ENCODE measurements at places on chromosomes 7 and 10.

- peak; percentile 23 for DNase-seq
- H3K27me3 ChIP-seq = no peaks in the 10 kb centered on the region
- peak overlapping the region; percentile 14 for H3K27ac ChIP-seq
- no peaks in the 10 kb centered on the region for H3K36me3 ChIP-seq
Measured at GRCh38 chr7:127873715-127874636, 157.3 kb downstream of the LRRC4 start.

DNA sequence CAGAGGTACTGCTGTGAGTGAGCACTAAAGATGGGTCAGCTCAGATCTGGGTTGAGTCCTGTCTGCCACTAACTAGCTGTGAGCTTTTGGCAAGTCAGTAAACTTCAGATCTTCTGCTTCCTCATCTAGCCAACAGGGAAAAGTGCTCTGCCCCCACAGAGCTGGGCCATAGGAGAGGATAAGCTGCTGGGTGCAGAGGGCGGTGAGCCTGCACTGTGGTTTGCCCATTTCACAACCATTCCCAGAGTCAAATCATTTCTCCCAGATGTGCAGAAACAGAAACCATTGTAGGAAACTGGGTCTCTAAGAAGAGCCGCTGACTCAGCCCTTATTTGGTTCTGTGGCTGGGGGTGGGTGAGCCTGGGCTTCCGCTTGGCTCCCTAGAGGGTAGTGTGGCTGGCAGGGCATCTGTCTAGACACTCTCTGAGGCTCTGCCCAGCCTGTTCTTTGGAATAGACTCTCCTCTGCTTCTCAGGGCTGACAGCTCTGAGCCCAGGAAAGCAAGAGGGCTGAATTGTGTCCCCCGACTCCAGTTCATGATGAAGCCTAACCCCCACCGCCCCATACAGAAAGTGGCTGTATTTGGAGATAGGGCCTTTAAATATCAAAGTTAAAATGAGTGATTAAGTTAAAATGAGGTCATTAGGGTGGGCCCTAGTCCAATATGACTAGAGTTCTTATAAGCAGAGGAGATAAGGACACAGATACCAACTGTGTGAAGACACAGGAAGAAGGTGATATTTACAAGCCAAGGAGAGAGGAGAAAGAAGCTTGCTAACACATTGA lies 29.5 kb upstream of the ARHGAP22 start:
- peaks cover 16% of the 10 kb centered on the region for H3K4me1 ChIP-seq
- H3K4me3 ChIP-seq = peak overlapping the region; percentile 43
- H3K27ac ChIP-seq = no peak overlapping the region
- DNase-seq = peak; percentile 44

GRCh38 chr7:101172005-101172853 lies 6.9 kb upstream of the VGF start:
- peaks cover 67% of the 10 kb centered on the region for H3K4me1 ChIP-seq
- H3K36me3 ChIP-seq = no peaks in the 10 kb centered on the region
- H3K27me3 ChIP-seq = peaks cover 96% of the 10 kb centered on the region
- no peak for DNase-seq

DNA sequence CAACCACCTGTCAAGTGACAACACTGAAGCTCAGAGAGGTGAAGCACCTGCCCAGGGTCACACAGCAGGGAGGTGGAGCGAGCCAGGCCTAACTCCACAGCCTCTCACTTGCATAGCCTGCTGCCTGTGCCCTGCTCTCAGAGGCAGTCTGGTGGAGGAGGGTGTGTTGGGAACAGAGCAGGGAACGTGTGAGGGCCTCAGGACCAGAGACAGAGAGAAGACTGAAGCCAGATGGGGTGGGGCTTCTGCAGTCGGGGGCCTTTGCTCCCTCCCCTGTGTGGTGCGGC lies 114.0 kb downstream of the PTPN20 start:
- DNase-seq = no peak
- H3K36me3 ChIP-seq = no peaks in the 10 kb centered on the region
- H3K4me3 ChIP-seq = no peak overlapping the region

GRCh38 chr7:139583826-139584553 lies 60.5 kb downstream of the CLEC2L start:
- H3K4me1 ChIP-seq = peaks cover 16% of the 10 kb centered on the region
- H3K4me3 ChIP-seq = no peak overlapping the region
- H3K27ac ChIP-seq = no peak overlapping the region
- H3K27me3 ChIP-seq = no peaks in the 10 kb centered on the region
- H3K36me3 ChIP-seq = peaks cover 2% of the 10 kb centered on the region
- DNase-seq = no peak

DNA sequence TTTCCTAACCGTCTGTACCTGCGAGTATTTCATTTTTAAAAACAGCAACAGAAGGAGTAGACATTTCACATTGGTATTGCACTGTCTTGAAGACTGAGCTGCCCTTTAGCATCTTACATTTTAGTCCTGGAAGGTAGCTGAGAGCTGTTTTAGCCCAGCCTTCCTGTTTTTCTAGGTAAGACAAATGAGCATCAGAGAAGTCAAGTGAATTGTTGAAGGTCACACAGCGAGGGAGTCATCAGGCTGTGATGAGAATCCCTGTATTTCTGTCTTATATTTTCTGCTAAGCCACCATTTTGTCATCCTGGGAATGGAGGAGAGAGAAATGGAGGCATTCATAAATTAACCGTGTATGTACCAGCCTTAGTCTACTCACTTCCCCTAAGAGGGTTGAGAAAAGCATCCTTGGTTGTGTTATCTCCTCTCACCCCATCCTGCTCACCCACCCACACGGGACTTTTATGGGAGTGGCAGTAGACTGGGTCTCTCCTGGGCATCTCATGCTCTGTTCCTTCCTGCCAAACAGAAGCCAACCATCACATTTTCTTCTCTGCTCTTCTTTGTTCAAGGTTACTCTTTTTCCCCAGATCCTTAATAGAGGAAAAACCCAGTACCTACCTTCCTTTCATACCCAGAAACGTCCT lies 8.5 kb downstream of the RBM20 start:
- no peaks in the 10 kb centered on the region for H3K36me3 ChIP-seq
- no peak overlapping the region for H3K4me3 ChIP-seq
- no peak overlapping the region for H3K27ac ChIP-seq
- DNase-seq = no peak
- H3K27me3 ChIP-seq = peaks cover 52% of the 10 kb centered on the region

DNA sequence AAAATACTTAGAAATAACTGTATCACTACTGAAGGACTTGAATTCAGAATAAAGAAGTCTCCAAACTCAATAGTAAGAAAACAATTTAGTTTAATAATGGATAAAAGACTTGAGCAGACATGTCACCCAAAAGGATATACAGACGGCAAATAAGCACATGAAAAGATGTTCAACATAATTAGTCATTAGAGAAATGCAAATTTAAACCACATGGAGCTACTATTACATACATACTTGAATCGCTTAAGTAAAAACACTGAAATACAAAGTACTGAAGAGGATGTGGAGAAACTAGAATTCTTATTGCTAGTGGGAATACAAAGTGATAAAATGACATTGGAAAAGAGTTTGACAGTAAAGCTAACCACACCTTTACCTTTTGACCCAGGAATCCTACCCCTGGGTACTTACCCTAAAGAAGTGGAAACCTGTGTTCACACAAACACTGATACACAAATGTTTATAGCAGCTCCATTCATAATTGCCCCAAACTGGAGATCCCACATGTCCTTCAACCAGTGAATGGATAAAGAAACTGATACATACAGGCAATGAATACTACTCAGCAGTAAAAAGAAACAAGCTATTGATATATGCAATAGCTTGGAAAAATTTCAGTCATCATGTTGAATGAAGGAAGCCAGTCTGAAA lies 54.3 kb upstream of the NFKB2 start:
- H3K4me3 ChIP-seq = peak overlapping the region; percentile 35
- H3K36me3 ChIP-seq = peaks cover 4% of the 10 kb centered on the region
- peaks cover 41% of the 10 kb centered on the region for H3K4me1 ChIP-seq
- no peak for DNase-seq
- H3K27ac ChIP-seq = peak overlapping the region; percentile 77

Measured in activated T-cell treated with anti-CD3 and anti-CD28 coated beads, Interleukin-2, amount 50 U/mL, for 72 hours (primary cell).